ENCODE measurements at places on chromosomes 16 and 17.

DNA sequence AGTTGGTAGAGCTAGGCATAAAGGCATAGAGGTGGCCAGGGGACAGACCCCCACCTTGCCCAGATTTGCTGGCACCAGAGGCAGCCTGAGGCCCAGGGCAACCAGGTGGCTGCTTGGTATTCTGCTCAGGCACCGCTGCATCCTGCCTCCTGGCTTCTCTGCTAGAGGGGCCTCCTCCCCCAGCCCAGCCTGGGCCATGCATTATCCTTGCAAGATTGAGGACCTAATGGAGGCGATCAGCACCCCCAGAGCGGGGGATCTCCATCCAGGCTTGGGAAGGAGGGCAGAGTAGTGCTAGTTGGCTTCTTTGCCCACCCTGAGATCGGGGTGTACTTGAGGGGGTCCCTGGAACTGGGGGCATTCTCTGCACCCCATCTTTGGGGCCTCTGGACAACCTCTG is 23.8 kb downstream of the CDK5RAP3 start:
- no peak for DNase-seq

DNA sequence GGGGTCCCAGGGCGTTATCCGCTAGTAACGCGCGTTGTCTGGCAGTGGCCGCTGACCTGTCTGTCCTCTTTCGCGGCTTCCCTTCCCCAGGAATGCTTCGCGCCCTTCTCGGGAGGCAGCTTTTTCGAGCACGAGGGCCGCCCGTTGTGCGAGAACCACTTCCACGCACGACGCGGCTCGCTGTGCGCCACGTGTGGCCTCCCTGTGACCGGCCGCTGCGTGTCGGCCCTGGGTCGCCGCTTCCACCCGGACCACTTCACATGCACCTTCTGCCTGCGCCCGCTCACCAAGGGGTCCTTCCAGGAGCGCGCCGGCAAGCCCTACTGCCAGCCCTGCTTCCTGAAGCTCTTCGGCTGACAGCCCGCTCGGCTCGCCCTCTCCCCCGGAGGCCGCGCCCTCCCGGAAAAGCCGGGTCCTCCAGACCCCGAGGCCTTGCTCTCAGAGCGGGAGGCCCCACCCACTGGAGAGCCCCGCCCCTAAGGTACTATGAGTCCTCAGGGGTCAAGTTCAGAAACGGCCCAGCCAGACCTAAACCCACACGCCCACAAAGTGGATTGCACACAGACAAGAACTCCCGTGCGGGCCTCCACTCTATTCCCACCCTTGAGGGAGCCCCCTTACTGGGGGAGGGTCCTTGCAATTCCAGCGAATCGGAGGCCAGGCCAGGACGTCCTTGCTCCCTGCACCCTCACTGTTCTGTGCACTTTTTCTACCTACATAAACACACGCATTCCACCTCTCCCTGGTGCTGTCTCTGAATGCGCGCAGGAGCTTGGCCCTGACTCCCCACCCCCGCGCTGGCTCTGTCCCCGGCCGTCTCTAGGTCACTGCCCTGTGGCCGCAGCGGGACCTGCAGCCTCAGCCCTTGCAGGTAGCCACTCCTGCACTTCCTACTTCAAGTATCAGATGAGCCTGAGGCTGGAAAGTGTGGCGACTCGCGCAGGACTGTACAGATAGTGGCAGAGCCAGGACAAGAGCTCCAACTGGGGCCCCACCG is 5.4 kb upstream of the SLC5A2 start:
- no peak for DNase-seq

DNA sequence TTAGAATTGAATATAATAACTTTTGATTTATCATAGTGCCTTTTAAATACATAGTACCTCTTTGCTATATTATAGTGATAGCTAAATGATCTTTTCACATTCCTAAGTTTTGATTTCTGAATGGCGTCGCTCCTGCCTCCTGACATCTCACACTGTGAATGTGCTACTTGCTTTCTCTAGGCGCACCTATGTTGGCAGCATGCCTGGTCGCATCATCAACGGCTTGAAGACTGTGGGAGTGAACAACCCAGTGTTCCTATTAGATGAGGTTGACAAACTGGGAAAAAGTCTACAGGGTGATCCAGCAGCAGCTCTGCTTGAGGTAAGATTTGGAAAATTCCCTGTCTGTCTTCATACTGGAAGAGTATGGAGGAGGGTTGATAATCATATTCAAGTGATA is 29.8 kb upstream of the ABCC11 start:
- no peak for DNase-seq

DNA sequence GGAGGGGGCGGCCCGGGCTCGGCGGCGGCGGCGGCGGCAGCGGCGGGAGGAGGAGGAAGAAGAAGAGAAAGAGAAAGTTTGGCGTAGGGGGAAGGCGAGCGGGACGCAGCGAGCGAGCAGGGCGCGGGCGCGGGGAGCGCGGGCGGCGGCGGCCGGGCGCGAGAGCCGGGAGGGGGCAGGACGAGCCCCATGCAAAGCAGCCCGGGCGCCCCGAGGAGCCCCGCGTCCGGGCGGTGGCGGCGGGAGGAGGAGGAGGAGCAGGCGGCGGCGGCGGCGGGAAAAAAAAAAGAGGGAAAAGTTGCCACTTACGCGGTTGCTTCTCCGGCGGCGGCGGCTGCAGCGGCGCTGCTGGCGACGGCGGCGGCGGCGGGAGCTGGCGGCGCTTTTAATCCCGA is 10.3 kb upstream of the ZFHX3 start:
- DNase-seq, result no peak

DNA sequence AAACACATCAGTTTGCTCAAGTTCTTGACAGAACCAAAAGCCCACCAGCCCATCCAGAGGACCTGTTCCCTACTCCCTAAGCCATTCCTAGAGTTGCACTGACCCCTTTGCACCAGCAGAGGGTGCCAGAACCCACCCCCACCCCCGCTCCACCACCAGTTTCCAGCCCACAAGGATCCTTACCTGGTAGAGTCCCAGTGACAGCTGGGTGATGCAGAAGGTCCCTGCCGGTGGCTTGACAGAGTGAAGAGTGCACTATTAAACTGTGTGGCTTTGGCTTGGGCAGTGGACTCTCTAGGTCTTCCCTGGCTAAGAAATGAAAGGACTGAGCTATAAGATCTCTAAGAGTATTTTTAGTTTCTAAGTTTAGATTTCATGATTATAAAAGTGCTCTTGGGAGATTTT is 73.3 kb upstream of the MTMR4 start:
- no peak for DNase-seq

DNA sequence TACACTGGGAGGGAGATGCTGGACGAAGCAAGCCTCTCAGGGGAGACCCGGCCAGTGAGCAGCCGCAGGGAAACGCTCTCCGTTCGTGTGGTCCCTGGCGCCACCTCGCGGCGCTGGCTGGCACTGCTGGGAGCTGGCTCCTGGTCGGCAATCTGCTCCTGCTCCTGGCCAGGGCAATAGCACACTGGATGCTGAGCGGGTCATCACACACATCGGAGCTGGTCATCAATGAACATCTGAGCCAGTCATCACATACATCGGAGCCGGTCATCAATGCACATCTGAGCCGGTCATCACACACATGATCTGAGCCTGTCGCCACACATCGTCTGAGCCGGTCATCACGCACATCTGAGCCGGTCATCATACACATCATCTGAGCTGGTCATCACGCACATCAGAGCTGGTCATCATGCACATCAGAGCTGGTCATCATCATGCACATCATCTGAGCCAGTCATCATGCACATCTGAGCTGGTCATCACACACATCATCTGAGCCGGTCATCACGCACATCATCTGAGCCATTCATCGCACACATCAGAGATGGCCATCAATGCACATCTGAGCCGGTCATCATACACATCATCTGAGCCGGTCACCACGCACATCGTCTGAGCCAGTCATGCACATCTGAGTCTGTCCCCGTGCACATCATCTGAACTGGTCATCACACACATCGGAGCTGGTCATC is 217.3 kb downstream of the RBFOX3 start:
- no peak for DNase-seq

- no peak for DNase-seq
These were observed 6.2 kb downstream of the TMEM238L start for GRCh38 chr17:10797476-10798328.

GRCh38 chr16:3954411-3954921 is 74.0 kb upstream of the CREBBP start:
- no peak for DNase-seq

- DNase-seq, result no peak
These were observed 17.1 kb downstream of the FOXK2 start for GRCh38 chr17:82536512-82537201.

DNA sequence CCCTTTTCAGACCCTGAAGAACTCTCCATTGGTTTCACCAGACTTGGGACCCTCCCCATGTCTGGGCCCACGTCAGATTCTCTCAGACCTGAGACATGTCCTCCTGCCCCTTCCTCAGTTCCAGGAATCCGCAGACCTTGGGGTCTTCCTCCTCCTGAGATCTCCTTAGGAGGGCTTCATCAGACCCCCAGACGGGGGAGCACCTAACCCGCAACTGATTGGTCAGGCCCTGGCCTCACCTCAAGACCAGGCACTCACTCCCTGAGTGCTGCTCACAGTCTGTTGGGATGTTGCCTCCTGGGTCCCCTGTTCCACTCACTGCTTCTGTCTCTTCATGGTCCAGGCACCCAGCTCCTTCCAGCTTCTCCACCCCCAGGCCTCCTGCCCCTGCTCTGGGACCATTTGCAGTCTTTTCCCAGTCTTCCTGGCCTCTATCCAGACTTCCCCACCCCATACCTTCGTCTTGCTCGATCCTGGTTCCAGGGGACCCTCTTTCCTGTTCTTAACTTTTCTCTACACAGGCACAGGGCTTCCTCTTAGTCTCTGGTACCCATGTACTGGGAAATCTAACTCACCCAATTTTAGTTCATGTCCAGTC is 1.2 kb downstream of the GID4 start:
- no peak for DNase-seq

- DNase-seq, result peak; percentile 93
These were observed 1.3 kb upstream of the PER1 start for GRCh38 chr17:8153525-8153956.

DNA sequence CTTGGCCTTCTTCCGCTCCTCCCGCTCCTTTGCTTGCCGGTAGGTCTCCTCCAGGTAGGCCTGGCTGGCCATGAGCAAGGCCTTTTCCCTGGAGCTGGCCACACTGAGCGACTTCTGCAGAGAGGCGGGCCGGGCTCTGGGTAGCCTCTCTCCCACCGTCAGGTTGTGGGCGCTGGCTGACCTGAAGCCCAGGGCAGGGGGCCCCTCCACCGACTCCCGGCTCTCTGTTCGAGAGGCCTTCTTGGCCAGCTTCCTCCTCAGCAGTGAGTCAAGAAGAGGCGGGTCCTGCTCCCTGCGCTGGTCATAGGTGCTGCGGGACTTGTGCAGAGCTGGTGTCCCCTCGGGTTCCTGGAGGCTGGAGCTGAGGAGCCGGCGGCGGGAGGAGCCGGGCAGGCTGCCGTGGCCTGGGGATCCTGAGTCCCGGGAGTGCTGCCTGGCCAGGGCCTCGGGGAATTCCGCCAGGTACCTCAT is 12.8 kb downstream of the GPR179 start:
- no peak for DNase-seq

GRCh38 chr17:41404024-41404671 is 6.7 kb upstream of the KRT31 start:
- DNase-seq, result peak; percentile 89

GRCh38 chr17:18181358-18181757 is 2.3 kb upstream of the ALKBH5 start:
- DNase-seq, result no peak

DNA sequence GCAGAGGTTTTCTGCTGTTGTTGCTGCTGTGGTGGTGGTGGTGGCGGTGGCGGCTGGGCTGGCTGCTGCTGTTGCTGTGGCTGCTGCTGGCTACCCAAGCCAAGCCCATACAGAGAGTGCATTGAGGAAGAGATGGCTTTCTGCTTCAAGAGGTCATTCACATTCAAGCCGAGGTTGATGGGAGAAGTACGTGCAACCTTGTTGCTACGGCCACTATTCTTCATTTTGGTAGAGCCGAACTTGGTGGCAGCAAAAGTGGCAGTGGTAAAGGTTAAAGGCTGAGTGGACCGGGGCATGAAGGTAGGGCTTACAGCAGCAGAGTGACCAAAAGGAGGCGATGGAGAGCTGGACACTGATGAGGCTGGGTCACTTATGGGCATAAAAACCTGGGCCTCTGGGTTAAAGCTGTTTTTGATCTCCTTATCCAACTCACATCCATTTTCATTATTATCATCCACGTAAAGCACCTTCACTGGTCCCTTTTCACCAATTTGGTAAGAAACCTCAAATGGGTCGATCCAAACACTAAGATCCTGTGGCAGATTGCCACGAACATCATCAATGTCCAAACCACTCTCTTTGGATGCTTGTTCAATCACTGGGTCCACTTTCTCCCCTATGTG is 2.8 kb downstream of the TOB1 start:
- DNase-seq, result no peak

- no peak for DNase-seq
These were observed 723.4 kb downstream of the MAF start for GRCh38 chr16:78877114-78877655.

DNA sequence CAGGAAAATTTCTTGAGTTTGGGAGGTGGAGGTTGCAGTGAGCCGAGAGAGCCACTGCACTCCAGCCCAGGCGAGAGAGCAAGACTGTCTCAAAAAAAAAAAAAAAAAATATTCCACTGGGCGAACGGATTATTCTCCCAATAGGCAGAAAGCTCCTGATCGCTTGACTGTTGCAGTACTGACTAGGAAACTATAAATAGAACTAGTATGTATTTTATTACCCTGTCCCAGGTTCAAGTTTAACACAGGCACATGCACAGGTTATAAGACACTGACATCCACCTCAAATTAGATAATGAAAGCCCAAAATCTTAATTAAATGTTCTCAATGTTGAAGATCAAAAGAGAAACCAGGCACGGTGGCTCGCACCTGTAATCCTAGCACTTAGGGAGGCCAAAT is 11.5 kb downstream of the PARN start:
- DNase-seq, result no peak

DNA sequence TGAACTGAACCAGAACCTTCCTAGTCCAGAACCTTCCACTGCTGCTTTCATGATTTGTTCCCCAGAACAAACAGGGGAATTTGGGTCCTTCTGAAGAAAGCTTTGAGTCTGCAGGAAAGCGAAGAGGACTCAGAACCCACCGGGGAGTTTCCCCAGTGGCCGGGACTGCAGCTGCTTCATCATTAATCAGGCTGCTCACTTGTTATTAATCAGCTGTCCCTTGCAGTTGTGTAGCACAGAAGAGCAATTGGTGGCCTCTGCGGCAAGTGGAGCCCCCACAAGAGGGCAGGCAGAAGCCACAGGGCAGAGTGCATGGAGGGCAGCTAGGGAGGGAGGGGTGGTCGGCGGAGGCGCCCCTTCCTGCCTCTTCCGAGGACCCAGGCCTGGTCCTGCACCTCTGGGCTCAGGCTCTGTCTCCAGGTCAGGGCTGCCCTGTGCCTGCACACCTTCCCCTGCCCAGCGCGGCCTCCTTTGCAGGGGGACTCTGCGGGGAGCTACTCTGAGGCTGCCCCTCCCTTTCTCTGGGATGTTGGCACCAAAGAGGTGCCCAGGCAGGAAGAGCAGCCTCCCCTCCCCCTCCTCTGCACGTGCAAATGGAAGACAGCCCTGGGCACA is 6.9 kb downstream of the CCL17 start:
- DNase-seq, result no peak

DNA sequence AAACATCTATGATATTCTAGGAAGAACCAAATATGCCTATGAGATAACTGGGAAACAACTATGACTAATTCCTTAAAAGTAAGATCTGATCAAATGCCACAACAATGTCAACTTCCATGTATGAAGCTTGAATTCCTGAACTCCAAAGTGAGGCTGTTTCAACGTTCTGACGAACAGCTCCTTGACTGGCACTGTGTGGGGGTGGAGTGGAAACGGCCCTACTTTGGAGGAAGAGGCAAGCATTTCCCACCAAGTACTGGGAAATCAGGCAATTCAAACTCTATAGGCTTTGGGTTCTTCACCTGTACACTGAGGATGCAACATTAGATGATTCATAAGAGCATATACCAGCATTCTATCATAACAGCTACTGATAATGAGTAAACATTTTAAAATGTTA is 187.2 kb downstream of the CDK5R1 start:
- no peak for DNase-seq

All from GM04503 (cell line).